ENCODE measurements at places on chromosomes 4 and X.

DNA sequence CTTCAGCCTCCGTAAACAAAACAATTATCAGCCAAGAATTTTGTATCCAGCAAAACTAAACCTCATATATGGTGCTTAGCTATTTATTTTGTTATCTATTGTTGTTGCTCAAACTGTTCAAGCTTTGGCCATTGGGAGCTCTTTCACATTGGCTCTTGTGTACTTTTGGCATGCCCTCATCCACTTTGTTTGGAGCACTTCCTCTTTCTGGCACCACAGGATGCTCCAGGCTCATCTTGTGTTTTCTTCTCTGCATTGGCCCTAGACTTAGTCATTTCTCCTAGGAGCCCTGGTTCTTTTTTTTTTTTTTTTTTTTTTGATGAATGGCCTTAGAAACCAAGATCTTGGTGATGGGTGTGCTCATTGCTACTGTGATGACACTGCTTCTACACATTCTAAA, 74.5 kb downstream of the DIPK2B start:
- DNase-seq = no peak
- H3K27ac ChIP-seq = no peak overlapping the region
- no peaks in the 10 kb centered on the region for H3K4me1 ChIP-seq
- no peak overlapping the region for H3K4me3 ChIP-seq

- no peak overlapping the region for H3K4me3 ChIP-seq
- H3K27me3 ChIP-seq = no peaks in the 10 kb centered on the region
- H3K4me1 ChIP-seq = no peaks in the 10 kb centered on the region
- no peak overlapping the region for H3K27ac ChIP-seq
- no peak for DNase-seq
- H3K36me3 ChIP-seq = no peaks in the 10 kb centered on the region
Observed at GRCh38 chrX:31653422-31653821, 581.6 kb upstream of the FTHL17 start.

DNA sequence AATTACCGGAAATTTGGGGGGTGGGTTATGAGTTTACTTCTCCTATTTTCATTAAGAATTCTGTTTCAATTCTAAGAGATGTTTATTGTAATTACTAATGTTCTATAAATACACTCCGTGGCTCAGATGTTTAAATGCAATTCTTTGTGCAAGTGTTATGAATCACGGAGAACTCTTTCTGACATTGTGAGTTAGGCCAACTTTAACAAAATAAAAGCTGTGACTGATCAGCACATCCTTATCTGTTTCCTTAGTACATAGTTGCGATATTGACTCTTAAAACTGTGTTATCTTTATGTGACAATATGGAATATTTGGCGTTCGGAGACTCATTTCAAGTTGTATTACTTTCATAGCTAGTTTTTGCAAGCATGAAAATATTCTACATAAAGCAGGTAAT, 902 bp downstream of the KLHL4 start:
- no peak overlapping the region for H3K4me3 ChIP-seq
- no peaks in the 10 kb centered on the region for H3K36me3 ChIP-seq
- H3K27me3 ChIP-seq = no peaks in the 10 kb centered on the region

GRCh38 chr4:150949943-150950342, 65.1 kb downstream of the LRBA start:
- H3K27me3 ChIP-seq = no peaks in the 10 kb centered on the region
- H3K36me3 ChIP-seq = no peaks in the 10 kb centered on the region
- H3K27ac ChIP-seq = no peak overlapping the region
- DNase-seq = no peak
- H3K4me3 ChIP-seq = no peak overlapping the region
- H3K4me1 ChIP-seq = no peaks in the 10 kb centered on the region

- no peak overlapping the region for H3K4me3 ChIP-seq
- H3K27me3 ChIP-seq = no peaks in the 10 kb centered on the region
- no peak overlapping the region for H3K27ac ChIP-seq
- no peaks in the 10 kb centered on the region for H3K4me1 ChIP-seq
Observed at GRCh38 chr4:153518637-153519389, 52.7 kb downstream of the TMEM131L start.

DNA sequence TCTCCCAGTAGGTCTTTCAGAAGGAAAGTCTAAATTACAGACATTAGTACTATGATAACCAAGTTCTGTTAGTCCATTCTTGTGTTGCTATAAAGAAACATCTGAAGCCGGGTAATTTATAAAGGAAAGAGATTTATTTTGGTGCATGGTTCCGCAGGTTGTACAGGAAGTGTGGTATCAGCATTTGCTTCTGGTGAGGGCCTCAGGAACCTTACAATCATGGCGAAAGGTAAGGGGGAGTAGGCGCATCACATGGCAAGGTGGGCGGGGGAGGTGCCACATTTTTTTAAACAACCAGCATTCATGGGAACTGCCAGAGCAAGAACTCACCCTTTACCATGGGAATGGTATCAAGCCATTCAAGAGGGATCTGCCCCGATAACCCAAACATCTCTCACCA, 26.2 kb upstream of the USP46 start:
- no peaks in the 10 kb centered on the region for H3K36me3 ChIP-seq
- no peaks in the 10 kb centered on the region for H3K27me3 ChIP-seq
- H3K4me1 ChIP-seq = no peaks in the 10 kb centered on the region

DNA sequence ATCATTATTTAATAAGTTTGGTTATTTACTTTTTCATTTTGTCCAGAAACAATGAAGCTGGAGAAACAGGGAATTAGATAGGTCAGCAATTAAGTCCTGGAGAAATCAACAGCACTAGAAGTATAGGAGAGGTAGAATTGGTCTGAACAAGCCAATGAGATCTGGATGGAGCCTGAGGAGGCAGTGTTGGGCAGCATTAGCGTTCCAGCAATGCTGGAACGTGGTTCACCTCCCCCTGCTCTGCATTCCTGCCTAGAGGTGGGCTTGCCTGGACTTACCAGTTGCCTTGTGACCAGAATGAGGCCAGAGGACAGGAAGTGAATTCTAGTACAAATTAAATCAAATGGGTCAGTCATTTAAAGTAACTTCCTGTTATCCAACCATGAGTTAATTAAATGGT, 4.6 kb downstream of the RASSF6 start:
- peaks cover 8% of the 10 kb centered on the region for H3K4me1 ChIP-seq
- H3K36me3 ChIP-seq = no peaks in the 10 kb centered on the region
- no peak for DNase-seq
- H3K4me3 ChIP-seq = no peak overlapping the region

DNA sequence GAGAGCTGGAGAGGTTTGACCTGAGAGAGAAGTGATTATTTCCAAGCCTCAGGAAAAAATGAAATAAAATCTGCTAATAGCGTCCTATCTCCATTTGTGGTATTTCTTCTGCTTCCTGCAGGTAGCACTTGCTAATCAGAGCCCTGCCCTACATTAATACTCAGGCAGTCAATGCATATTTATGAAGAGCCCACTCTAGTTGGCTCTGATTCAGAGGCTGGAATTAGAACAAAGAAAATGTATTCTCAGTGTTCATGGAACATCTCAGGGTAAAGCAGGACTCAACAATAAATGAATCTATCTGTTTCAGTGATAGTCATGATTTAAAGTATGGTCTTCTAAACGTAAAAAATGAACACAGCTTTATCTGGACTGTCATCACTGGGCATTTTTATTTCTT, 1.4 kb upstream of the ATP8A1 start:
- peak overlapping the region; percentile 88 for H3K27ac ChIP-seq
- no peak for DNase-seq
- H3K4me1 ChIP-seq = peaks cover 40% of the 10 kb centered on the region
- no peaks in the 10 kb centered on the region for H3K36me3 ChIP-seq
- H3K4me3 ChIP-seq = no peak overlapping the region
- H3K27me3 ChIP-seq = no peaks in the 10 kb centered on the region

DNA sequence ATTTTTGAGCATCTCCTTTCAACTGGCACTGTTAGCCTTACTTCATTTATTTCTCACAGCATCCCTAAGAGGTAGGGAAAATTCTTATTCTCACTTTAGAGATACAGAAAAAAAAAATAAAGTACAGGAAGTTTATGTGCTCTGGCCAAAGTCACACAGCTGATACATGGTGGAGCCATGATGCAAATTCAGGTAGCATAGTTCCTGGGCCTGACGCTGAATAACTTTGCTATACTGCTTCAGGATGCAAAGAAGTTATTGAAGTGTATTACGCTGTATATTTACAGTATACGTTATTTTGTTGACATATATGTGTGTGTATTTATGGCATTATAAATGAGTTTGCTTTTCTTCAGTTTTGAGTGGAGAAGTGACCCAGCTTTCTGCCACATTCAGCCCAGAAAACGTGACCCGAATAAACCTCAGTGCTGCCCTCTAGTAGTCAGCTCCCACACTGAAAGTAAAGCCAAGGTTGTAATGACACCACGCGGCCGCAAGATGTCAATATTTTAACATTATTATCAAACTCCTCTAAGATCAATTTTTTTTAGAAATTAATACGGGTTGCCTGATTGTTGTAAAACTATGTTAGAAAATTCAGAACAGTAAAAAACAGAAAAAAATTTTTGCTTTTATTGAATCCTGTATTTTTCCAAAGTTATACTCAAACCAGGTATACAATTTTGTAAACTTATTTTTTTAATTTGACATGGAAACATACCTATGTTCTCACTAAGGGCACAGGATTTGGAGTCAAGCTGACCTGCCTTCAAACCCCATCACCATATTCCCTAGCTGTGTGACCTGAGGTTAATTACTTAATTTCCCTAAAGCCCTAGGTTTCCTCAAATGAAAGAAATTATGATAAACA, 3.8 kb upstream of the GUCY2F start:
- H3K4me1 ChIP-seq = no peaks in the 10 kb centered on the region
- DNase-seq = peak; percentile 53
- H3K27me3 ChIP-seq = no peaks in the 10 kb centered on the region
- H3K36me3 ChIP-seq = no peaks in the 10 kb centered on the region
